ENCODE measurements at places on chromosomes 4 and X.

DNA sequence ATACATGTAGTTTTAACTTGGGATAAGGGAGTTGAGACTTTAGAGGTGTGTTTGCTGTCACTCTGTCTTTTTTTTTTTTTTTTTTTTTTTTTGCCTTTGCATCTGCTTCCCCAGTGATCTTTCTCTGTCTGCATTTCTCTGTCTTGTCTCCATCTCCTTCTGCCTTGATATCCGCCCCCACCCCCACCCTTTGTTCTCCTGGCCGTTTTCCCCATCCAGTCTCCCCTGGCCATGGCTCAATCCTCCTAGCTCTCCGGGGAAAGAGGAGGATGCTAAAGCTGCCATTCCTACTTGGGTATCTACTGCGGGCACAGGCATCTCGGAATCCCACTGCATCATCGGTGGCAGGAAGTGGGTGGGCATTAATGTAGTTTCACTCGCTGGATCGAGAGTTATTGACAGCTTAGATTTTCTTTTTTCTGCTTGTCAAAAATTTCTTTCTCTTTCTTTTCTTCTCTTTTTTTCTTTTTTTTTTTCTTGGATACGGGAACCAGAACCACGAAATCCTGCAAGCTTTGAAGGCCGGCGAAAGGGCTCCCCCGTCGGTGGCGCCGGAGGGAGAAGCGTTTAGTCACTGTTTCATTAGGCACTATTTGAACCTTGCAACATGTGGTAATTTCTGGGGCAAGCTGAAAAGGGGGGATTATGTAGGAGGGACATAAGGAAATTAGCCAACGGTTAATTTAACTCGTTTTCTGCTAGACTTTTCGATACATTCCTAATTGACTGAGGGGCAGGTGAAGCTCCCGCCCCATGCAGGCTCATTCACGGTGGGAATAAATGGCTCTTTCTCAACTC is 8.2 kb downstream of the GSX2 start:
- DNase-seq: no peak

DNA sequence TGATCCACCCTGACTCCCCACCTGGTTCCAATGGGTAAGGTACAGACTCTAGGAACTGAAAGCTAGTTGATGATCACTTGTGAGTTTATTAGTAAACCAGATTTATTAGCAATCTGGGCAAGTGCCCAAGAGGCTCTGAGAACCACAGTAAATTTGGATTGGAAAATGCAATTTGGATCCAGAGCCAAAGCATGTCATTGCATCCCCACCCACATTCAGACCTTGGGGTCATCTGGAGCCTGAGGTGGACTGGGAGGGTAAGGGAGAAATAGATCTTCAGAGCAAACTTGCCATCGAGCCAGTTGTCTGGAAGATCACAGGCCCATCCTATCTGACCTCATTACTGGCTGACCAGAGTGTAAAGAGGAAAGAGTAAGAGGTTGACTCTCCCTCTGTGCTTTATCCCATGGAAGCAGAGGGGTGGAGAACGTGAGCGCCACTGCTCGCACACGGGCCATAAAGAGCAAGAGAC is 78.7 kb upstream of the RASGEF1B start:
- no peak for DNase-seq

- no peak for DNase-seq
These were observed 126.7 kb upstream of the TSPAN5 start for GRCh38 chr4:98784947-98785706.

GRCh38 chr4:156805696-156806095 is 165.9 kb downstream of the PDGFC start:
- no peak for DNase-seq

DNA sequence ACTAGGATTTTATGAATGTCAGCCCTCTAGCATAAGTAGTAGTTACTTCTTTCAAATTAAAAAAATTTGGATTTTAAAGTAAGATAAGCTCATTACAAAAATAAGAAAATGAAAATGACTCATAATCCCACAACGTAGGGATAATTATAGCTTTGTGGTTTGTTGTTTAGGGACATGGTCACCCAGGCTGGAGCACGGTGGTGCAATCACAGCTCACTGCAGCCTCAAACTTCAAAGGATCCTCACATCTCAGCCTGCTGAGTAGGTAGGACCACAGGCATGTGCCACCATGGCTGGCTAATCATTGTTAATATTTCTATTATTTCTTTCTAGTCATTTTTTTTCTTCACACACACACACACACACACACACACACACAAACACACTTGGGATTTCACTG is 57.6 kb downstream of the PLAC1 start:
- no peak for DNase-seq

GRCh38 chr4:87068583-87069021 is 133.8 kb downstream of the AFF1 start:
- DNase-seq: no peak

DNA sequence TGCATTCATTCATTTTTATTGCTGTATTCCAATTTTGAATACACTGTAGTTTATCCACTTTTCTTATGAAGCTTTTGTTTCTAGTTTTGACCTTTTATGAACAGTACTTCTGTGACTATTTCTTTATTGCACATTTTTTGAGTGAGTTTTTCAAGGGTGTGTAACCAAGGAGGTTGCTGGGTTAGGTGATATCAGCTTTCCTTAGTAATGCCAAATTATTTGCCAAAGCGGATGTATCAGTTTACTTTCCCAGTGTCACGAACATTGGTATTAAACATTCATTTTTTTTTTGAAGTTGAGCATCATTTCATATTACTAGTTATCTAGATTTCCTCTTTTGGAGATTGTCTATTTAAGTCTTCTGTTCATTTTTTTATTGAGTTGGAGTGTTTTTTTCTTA is 32.9 kb downstream of the STIM2 start:
- no peak for DNase-seq

DNA sequence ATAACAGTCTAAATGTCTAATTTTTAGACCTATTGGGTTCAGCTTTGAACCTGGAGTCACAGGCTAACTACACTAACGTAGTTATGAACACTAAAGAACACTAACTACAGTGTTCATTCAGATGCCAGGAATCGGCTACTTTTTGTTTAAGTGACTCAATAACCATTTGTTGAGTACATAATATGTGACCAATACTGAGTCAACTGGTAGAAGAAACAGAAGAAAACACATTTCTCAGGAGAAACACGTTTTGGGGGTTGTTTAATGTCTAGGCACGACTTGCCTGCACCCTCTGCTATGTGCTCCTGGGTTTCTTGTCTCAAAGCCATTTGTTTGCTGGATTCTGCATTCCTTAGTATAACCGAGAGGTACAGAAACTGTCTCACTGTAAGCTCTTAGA is 18.6 kb upstream of the CLNK start:
- no peak for DNase-seq

DNA sequence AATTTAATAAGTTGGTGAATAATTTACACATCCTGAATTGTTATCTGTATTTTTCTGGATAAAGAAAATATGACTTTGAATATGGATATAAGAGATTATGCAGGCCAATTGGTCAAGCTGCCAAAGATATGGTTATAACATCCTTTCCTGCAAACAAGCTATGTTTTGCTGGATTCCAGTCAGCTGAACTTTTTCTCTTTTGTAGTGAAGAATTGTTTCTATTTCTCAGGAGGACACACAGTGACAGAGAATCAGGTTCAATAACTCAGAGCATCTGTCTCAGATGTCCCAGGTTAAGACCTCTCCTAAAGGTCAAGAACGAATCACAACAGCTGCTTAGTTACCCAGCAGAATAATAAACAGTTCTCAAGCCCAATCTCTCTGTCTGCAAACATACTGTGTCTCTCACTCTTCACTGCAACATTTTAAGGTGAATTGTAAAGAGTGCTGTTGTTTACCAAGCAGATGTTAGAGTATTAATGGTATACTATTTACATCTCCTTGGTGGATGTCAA is 189.5 kb upstream of the ANKRD50 start:
- DNase-seq: no peak

- DNase-seq: no peak
These were observed 338.7 kb downstream of the FBXW7 start for GRCh38 chr4:152197211-152197610.

DNA sequence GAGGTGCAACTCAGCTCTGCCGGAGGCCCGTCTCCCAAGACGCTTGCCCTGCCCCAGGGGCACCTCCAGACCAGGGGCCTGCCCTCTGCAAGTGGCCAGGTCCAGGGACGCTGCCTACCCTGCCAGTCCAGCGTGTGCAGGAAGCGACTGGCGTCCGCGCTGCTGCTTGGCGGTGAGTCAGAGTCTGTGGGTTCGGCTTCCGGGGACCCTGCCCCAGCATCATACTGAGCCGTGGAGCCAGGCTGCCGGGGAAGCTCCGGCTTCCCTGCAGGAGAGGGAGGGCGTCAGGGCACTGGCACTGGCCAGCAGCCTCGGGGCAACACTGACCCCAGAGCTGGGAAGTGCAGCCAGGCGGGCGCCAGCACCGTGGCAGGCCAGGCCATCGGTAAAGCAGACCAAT is 42.5 kb upstream of the CPLX1 start:
- no peak for DNase-seq

- DNase-seq: no peak
These were observed 16.3 kb upstream of the ESX1 start for GRCh38 chrX:104270916-104271512.

GRCh38 chr4:7323872-7324650 is 110.7 kb downstream of the PSAPL1 start:
- DNase-seq: no peak

DNA sequence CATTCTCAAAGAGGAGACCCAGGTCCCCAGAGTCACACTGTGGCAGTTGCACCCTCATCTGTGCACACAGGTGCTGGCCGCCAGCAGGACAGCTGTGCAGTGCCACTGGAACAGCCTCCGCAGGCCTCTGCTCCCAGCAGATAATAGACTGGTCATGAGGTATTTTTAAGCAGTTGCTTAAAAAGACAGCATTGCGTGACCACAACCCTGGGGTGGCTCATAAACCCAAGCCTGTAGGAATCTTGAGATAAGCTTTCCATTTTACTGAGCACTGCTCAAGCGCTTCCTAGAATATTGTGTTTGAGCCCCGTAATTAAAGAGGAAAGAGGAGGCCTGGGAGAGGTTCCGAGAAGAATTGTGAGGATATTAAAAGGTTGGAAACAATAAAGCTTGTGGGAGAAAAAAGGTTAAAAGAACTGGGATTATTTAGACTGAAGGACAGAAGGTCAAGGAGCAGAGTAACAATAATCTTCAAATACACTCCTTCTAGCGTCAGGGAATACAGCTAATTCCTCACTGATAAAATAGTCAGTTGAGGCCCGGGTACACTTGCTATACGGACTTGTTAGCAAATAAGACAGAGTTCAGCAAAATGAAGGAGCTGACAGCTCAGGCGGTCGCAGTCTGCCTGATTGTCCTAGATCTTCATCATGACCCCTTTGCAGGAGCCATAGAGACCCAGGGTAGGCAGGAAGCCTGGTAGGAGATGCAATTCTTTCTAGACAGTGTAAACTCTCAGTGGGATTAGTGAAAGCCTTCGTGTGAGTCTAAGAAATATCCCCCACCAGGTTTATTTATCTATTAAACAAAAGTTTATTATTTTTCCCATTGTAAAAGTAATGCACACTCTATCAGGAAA is 86.2 kb upstream of the KIT start:
- no peak for DNase-seq

GRCh38 chr4:14726877-14727361 is 275.4 kb upstream of the CPEB2 start:
- DNase-seq: no peak

GRCh38 chrX:74280759-74281158 is 23.2 kb upstream of the ZCCHC13 start:
- DNase-seq: no peak

DNA sequence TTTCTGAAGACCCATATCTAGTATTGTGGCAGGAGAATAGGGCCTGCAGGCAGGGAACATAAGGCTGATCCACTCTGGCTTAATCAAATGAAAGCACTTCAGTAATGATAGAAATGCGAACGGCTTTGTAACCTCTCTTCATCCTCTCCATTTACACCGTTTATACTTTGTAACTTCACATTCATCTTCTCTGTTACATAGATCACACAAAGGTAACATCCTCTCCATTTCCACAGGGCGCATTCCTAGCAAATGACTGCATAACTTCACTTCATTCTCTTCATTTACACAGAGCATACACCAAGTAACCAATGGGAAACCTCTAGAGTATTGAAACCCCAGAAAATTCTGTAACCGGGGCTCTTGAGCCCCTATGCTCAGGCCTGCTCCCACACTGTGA is 65.5 kb upstream of the SLC34A2 start:
- DNase-seq: no peak

- DNase-seq: no peak
These were observed 413.6 kb downstream of the TRIML1 start for GRCh38 chr4:188552741-188553275.

DNA sequence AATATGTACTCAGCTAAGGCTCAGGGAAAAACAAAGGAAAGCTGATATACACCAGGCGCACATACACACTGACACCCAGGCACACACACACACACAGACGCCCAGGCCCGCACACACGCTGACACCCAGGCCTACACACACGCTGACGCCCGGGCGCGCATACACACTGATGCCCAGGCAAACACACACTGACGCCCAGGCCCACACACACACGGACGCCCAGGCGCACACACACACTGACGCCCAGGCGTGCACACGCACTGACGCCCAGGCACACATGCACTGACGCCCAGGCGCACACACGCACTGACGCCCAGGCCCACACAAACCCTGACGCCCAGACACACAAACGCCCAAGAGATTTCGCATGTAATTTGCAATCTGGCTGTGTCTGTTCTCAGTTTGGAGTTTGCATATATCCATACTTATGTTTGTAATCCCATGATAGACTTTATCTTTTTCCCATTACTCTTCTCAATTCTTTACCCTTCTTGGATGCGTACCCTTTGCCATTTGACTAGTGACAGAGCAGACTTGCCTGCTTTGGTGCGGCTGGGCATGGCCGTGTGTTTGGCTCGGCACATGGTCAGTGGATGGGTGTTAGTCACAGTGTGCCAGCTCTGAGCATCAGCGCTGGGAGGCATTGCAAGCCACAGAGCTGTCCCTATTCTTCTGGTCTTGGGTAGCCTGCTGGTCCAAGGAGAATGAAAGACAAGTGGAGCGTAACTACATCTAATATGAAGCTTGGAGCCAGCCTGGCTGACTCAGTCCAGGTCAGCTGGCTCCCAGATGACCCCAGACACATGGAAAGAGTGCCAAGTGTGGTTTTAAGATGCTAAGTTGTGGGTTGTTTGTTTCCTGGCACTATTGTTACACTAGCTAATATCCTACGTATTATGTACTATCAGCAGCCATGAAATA is 632.4 kb upstream of the ZFP42 start:
- DNase-seq: no peak

DNA sequence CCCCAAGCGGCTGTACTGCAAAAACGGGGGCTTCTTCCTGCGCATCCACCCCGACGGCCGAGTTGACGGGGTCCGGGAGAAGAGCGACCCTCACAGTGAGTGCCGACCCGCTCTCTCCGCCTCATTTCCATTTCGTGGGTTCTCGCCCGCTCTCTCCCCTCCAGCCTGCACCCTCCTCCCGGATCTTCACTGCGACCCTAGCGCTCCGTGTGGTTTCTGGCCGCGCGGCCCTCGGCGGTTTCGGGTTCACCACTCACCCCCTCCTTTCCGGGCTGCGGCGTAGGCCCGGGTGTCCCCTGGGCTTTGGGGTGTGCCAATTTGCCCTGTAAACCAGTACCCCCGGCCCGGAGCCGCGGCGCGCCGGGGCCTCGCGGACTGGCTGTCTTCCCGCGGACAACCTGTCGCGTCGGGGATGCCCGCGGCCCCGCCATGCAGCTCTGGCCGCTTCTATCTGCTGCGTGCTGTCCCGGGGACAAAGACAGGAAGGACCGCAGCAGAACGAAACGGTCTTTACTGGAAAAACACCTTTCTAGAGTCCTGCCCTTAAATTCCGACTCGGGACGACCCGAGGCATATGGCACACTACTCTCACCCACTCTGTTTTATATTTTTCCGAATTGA is 737 bp downstream of the FGF2 start:
- DNase-seq: peak; percentile 19

GRCh38 chrX:30973784-30974427 is 84.9 kb upstream of the TAB3 start:
- no peak for DNase-seq

GRCh38 chr4:65670020-65670330 is 314 bp downstream of the EPHA5 start:
- no peak for DNase-seq

Measured in memory B cell (primary cell).